ENCODE measurements at places on chromosomes 6 and 20.

DNA sequence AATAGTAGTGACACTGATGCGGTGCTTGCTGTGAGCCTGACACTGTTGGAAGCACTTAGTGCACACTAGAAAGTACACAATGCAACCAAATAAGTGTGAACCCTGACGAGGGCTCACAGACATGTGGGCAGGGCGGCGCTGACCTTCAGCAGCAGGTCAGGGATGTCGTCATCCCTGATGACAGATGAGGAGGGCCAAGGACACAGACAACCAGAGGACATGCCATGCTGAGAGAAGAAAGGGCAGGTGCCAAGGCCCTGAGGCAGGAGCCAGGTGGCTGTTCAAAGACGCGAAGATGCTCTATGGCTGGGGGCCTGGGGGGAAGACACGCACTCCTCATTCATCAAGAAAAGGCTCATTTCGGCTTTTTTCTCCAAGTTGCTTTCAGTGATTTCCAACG, 176.4 kb upstream of the CST7 start:
- no peak for DNase-seq

- DNase-seq, result no peak
Measured at GRCh38 chr6:44423306-44423705, 35.8 kb downstream of the CDC5L start.

DNA sequence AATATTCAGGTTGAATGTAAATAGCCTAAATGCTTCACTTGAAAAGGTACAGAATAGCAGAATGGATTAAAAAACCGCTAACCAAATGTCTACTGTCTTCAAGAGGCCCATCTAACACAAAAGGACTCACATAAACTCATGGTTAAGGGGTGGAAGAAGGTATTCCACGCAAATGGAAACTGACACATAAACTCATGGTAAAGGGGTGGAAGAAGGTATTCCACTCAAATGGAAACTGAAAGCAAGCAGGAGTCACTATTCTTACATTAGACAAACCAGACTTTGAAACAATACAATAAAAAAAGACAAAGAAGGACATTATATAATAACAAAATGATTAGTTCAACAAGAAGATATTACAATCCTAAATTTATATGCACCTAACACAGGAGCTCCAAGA, 38.3 kb upstream of the PKIB start:
- DNase-seq, result no peak

DNA sequence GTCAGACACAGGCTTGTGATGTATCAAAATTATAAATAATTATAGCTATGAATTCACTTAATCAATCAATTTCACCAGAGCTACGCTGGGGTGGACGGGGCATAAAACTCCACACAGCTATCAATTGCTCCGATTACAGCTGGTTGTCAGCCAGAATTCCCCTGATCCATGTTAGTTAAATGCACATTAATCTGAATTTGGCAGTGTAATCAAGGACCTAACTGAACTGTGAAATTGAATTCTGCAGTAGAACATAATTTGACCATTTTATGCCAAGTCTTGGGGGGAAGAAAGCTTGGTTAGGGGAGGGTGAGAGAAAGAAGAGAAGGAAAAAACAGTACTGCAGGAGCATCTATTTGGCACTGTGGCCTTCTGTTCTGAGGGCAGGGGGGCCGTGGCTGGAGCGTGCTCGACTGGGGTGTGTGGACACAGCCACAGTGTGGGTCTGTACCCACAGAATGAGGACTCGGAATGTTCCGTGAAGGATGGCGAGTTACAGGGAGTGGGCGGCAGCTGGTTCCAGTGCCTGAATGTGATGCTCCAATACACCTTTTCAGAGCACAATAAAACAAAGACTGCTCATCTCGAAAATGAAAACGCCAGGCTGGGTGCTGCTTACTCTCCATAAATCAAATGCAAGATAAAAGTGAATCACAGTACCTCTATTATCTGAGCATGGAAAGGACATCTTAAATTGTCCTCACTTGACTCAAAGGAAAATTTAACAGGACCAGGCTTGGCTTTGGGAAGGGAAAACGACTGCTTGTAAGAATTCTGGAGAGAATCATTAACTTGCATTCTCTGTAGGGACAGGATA, 59.2 kb downstream of the LAMP5 start:
- DNase-seq, result no peak

DNA sequence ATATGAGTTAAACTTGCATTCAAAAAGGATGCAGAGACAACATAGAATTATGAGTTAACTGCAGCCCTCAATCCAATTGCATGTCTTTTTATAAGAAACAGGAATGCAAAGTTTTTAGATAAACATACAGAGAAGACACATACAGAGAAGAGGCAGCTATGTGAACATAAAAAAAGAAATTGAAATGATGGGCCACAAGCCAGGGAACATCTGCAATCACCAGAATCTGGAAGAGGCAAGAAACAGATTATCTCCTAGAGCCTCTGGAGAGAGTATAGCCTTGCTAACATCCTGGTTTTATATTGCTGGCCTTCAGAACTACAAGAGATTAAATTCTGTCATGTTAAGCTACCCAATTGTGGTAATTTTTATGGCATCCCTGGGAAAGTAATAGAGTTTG, 257.2 kb upstream of the EYS start:
- no peak for DNase-seq
